ENCODE measurements at places on chromosomes 2 and 18. TPM values are rescaled to one million over a fixed set of nuclear protein-coding genes. Genes with fewer than 3 reads are reported as not detected.

GRCh38 chr2:5834501-5834900 lies 142.3 kb downstream of the SOX11 start:
- H3K27ac ChIP-seq = no peak overlapping the region
- H3K4me1 ChIP-seq = peaks cover 12% of the 10 kb centered on the region
- DNase-seq = no peak
- no peaks in the 10 kb centered on the region for H3K27me3 ChIP-seq

GRCh38 chr18:67301592-67301991 lies 214.9 kb downstream of the DSEL start:
- H3K27me3 ChIP-seq = no peaks in the 10 kb centered on the region
- H3K27ac ChIP-seq = no peak overlapping the region
- H3K36me3 ChIP-seq = no peaks in the 10 kb centered on the region
- H3K4me3 ChIP-seq = no peak overlapping the region
- no peak for DNase-seq

GRCh38 chr2:43228756-43229659 lies 2.6 kb upstream of the ZFP36L2 start:
- H3K4me3 ChIP-seq = peak overlapping the region; percentile 88
- peaks cover 34% of the 10 kb centered on the region for H3K4me1 ChIP-seq
- H3K27me3 ChIP-seq = peaks cover 3% of the 10 kb centered on the region
- H3K36me3 ChIP-seq = peaks cover 12% of the 10 kb centered on the region
- H3K27ac ChIP-seq = peak overlapping the region; percentile 94
- DNase-seq = no peak

DNA sequence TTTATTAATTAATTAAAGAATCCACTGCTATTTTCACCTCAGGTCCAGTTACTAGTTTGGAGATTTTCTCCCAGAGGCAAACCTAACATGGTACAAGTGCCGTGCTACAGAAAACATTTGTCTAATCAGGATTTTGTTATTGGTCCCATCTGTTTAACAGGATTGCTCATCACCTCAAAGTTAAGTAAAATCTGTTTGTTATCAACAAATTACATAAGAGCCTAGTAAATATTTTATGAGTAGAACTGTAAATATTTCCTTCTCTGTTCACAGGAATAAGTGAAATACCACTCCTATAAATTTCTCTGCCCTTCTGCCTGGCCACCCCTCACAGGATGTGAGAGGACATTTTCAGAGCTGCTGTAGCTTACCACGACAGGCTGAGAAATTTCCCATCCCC lies 200.2 kb downstream of the RAD51AP2 start:
- H3K27ac ChIP-seq = no peak overlapping the region
- DNase-seq = no peak
- H3K4me3 ChIP-seq = no peak overlapping the region

- H3K27me3 ChIP-seq = no peaks in the 10 kb centered on the region
- DNase-seq = no peak
- no peak overlapping the region for H3K27ac ChIP-seq
- H3K4me3 ChIP-seq = no peak overlapping the region
Measured at GRCh38 chr18:45166341-45166835, 448.9 kb upstream of the SLC14A2 start.

- H3K27me3 ChIP-seq = peaks cover 17% of the 10 kb centered on the region
- H3K36me3 ChIP-seq = no peaks in the 10 kb centered on the region
- DNase-seq = no peak
- H3K4me3 ChIP-seq = no peak overlapping the region
Measured at GRCh38 chr2:198283146-198283545, 478.8 kb downstream of the PLCL1 start.

DNA sequence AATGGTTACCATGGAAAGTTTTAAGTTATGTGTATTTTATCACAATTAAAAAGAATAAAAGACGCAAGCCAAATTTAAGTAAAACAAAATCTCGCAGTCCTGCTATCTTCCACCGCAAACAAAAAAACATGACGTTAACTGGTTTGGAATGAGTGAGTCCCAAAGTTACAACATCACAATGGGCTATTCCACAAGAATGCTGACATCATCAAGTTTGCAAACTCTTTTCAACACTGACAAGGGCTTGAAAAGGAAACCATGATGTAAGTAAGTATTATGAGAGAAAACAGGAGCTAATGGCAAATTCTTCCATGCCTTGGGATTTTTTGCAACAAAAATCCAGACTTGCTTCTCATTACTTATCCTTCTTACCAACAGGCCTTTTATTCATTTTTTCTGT lies 31.1 kb downstream of the SIGLEC15 start:
- H3K27me3 ChIP-seq = no peaks in the 10 kb centered on the region
- H3K4me1 ChIP-seq = peaks cover 3% of the 10 kb centered on the region
- peaks cover 57% of the 10 kb centered on the region for H3K36me3 ChIP-seq
- H3K27ac ChIP-seq = no peak overlapping the region

DNA sequence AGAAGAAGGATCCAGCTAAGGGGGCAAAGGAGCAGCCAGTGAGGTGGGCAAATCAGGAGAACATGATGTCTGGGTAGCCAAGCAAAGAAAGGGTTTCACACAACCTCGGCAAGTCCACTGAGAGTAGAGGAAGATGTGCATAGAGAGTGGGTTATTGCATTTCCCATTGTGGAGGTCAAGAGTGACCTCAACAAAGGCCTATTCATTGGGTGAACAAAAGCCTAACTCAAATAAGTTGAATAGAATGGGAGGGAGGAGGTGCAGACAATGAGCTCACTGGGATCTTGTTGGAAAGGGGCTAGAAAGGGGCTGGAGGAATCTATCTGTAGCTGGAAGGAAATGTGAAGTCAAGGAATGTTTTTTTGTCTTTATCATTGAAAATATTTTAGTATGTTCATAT lies 14.0 kb upstream of the PDCL3 start:
- no peaks in the 10 kb centered on the region for H3K4me1 ChIP-seq
- no peak overlapping the region for H3K4me3 ChIP-seq
- no peaks in the 10 kb centered on the region for H3K36me3 ChIP-seq
- no peak overlapping the region for H3K27ac ChIP-seq
- H3K27me3 ChIP-seq = peaks cover 10% of the 10 kb centered on the region

DNA sequence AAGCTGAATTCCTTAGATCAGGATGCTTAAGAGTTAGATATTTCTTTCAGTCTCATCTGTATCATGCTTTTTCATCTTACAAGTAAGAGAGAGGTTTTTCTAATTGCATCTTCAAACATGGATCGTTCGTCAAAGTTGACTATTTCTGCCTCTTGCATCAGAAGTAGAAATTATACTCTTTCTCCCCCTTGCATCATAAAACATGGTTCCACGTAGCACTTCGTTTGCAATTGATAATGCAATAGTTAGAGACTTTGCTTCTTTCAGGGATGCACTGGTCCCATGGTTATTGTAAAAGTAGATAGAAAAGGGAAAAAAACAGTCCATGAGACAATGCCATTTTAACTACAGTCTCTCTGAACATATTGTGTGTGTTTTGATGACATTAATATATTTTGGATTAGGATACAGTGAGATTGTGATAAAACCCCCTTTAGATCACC lies 75.1 kb upstream of the PARD3B start:
- no peak overlapping the region for H3K27ac ChIP-seq
- H3K36me3 ChIP-seq = no peaks in the 10 kb centered on the region
- H3K4me1 ChIP-seq = peaks cover 13% of the 10 kb centered on the region

DNA sequence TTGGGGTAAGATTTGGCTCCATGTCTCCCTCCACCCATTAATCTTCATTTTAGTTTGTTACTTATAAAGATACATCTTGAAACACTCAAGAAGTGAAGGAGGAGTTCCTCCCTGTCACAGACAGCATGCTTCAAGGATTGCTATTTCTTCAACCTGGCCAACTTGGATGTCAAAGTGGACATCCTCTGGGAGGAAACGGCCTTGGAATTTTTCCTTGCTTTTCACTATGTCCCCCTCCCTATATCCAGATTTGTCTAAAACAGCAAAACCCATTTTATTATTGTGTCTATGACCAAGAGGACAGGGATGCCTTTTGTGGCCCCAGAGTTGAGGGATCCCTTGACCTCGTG lies 242.9 kb downstream of the LPIN1 start:
- no peaks in the 10 kb centered on the region for H3K36me3 ChIP-seq
- H3K4me3 ChIP-seq = no peak overlapping the region
- H3K27me3 ChIP-seq = peaks cover 4% of the 10 kb centered on the region

DNA sequence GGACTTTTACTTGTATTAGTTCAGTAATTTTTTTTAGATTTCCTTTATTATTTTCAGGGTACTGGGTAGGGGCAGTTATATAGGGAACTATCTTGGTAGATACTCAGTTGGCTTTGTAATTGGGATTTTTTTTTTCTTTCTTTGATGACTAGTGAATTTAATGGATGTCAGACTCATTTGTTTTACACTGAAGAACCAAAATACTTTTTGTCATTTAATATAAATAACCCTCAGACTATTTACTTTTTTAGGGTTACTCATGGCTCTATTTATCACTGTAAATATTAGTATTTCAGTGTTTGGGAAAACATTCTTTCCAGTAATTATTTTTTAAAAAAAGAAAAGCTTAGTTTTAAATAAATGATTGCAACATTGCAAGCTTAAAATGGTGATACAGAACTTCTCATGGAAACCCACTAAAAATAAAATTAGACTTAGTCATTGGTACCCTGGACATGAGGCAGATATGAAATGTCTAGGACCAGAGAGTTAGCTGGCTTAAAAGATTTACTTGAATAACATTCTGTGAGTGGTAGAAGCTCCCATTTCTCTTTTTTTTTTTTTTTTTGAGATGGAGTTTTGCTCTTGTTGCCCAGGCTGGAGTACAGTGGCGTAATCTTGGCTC lies 74.4 kb upstream of the CYP20A1 start:
- no peaks in the 10 kb centered on the region for H3K4me1 ChIP-seq
- H3K27ac ChIP-seq = no peak overlapping the region
- H3K4me3 ChIP-seq = no peak overlapping the region
- no peak for DNase-seq
- H3K27me3 ChIP-seq = no peaks in the 10 kb centered on the region
- peaks cover 24% of the 10 kb centered on the region for H3K36me3 ChIP-seq

DNA sequence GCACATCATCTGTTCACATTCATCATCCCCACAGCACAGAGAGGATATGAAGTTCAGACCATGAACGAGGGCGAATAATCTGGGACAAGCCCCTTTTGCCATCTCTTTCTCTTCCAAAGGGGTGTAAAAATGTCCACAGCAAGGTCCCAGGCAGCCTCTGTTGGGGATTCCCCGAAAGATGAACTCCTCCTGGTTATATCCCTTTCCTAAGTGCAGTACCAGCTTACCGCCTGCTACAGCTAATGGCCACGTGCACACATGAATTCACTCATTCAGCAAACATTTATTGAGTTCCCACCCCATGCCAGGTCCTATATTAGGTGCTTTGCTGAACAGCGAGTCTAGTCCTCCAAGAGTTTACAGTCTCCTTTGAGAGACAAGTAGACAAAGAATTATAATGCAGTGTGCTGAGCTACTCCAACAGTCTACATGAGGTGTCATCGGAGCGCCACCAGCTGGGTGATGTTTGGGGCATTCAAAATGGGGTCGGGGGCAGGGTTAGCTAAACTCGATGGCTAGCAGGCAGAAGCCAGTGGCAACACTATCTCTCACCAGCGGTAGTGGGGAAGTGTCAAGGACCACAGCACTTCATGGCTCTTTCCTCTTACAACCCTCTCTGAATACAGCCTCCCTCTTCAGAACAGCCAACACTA lies 228.9 kb downstream of the TMEM163 start:
- no peaks in the 10 kb centered on the region for H3K4me1 ChIP-seq
- peak; percentile 22 for DNase-seq
- H3K4me3 ChIP-seq = no peak overlapping the region
- H3K27me3 ChIP-seq = peaks cover 12% of the 10 kb centered on the region
- H3K36me3 ChIP-seq = no peaks in the 10 kb centered on the region

DNA sequence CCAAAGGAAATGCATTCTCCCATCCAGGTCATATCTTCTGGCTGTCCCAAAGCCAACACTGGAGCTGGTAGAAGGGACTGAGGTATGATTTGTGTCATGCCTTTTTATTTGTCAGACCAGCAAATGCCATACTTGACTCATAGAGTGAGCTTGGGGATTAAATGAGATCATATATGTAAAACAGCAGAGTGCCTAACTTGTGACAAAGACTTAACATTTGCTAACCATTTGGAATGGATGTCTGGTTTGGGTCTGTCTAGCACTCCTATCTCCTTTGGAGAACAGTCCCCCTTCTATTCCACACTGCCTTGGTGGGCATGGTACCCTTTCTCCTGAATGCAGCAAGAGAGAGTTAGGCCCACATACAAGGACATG lies 128.5 kb upstream of the LGALSL start:
- H3K4me3 ChIP-seq = no peak overlapping the region
- no peaks in the 10 kb centered on the region for H3K36me3 ChIP-seq
- no peak for DNase-seq

DNA sequence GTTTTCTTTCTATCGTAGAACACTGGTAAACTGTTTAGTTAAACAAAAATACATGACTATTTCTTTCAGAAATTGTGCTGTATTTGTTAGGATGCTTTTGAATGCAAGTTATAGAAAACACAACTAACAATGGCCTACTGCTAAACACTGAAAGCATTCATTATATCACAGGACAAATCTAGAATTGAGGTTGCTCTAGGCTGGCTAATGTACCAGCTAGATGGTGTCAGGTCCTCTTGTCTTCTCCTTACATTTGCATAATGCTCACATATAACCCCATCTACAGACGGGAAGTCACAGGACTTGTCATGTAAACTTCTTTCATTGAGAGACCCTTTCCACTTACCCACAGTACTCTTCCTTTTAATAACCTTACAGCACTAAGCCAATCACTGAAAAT lies 586.8 kb downstream of the DSC3 start:
- no peak for DNase-seq
- H3K27me3 ChIP-seq = no peaks in the 10 kb centered on the region
- H3K4me1 ChIP-seq = no peaks in the 10 kb centered on the region
- H3K36me3 ChIP-seq = no peaks in the 10 kb centered on the region
- H3K4me3 ChIP-seq = no peak overlapping the region
- no peak overlapping the region for H3K27ac ChIP-seq

The TNS1 gene
- 87.5 TPM for total RNA-seq

The RNF103 gene
- total RNA-seq = 21.2 TPM

The MAP3K19 gene
- total RNA-seq = 1.1 TPM

The SFTPB gene
- total RNA-seq = 2.7 TPM

The C2orf15 gene
- 5.6 TPM for total RNA-seq

The PDCL3 gene
- 20.2 TPM for total RNA-seq
